Bronchus fibroblast of lung (primary cell): ENCODE measurements at places on chromosomes 3 and 15. TPM values are rescaled to one million over a fixed set of nuclear protein-coding genes. Genes with fewer than 3 reads are reported as not detected.

POLR2M gene
- 252 and 260 TPM in 2 replicates for total RNA-seq

ATP13A4 gene
- 0.15 TPM in 1 of 2 replicates, not detected in the other for total RNA-seq

EDC3 gene
- total RNA-seq, result 9.4 and 11.9 TPM in 2 replicates

IL5RA gene
- total RNA-seq, result not detected in 2 replicates

GOLGA6L9 gene
- 0.59 and 1.2 TPM in 2 replicates for total RNA-seq

LRRN1 gene
- total RNA-seq, result 0.17 and 0.30 TPM in 2 replicates

KBTBD12 gene
- total RNA-seq, result not detected in 2 replicates

AQP9 gene
- total RNA-seq, result not detected in 2 replicates

RAB8B gene
- total RNA-seq, result 25.0 and 32.1 TPM in 2 replicates

UNC13C gene
- not detected in 2 replicates for total RNA-seq

COL7A1 gene
- 22.1 and 29.3 TPM in 2 replicates for total RNA-seq

CHST2 gene
- total RNA-seq, result 21.7 and 23.2 TPM in 2 replicates

GOLGB1 gene
- 14.3 and 43.6 TPM in 2 replicates for total RNA-seq

NUDT16 gene
- total RNA-seq, result 12.6 and 13.1 TPM in 2 replicates

HRG gene
- total RNA-seq, result not detected in 2 replicates

APH1B gene
- 9.5 and 10.6 TPM in 2 replicates for total RNA-seq

GOLGA6B gene
- not detected in 2 replicates for total RNA-seq

CACNA2D2 gene
- total RNA-seq, result 0.15 and 0.17 TPM in 2 replicates

PLIN1 gene
- total RNA-seq, result 0.15 TPM in 1 of 2 replicates, not detected in the other

TMEM44 gene
- total RNA-seq, result 11.1 and 11.9 TPM in 2 replicates

HMG20A gene
- 17.7 and 20.1 TPM in 2 replicates for total RNA-seq

HTR3E gene
- not detected in 2 replicates for total RNA-seq

ANKDD1A gene
- total RNA-seq, result 2.5 and 2.7 TPM in 2 replicates

IQCF5 gene
- total RNA-seq, result not detected in 2 replicates

POLQ gene
- total RNA-seq, result 4.3 and 4.7 TPM in 2 replicates

CCR1 gene
- not detected in 2 replicates for total RNA-seq

EIF4G1 gene
- 375 and 377 TPM in 2 replicates for total RNA-seq

ALS2CL gene
- total RNA-seq, result 0.15 and 0.17 TPM in 2 replicates

SNAPC5 gene
- total RNA-seq, result 29.3 and 37.0 TPM in 2 replicates

MKRN2OS gene
- not detected in 2 replicates for total RNA-seq

SLC28A2 gene
- total RNA-seq, result not detected in 2 replicates

DOCK3 gene
- total RNA-seq, result under 0.01 TPM in 2 replicates

OXTR gene
- 7.3 and 7.6 TPM in 2 replicates for total RNA-seq

DAZL gene
- total RNA-seq, result not detected in 2 replicates

GRM2 gene
- under 0.01 TPM in 1 of 2 replicates, not detected in the other for total RNA-seq

H1-8 gene
- not detected in 2 replicates for total RNA-seq

ZIC1 gene
- under 0.01 TPM in 1 of 2 replicates, not detected in the other for total RNA-seq

ADGRG7 gene
- not detected in 2 replicates for total RNA-seq

TNIK gene
- 3.0 and 4.0 TPM in 2 replicates for total RNA-seq

TRAT1 gene
- not detected in 2 replicates for total RNA-seq

CDC25A gene
- 10.4 and 16.5 TPM in 2 replicates for total RNA-seq

CLDN16 gene
- not detected in 2 replicates for total RNA-seq

AQR gene
- total RNA-seq, result 16.5 and 22.4 TPM in 2 replicates

HOMER2 gene
- 0.50 and 1.5 TPM in 2 replicates for total RNA-seq

C3orf38 gene
- 12.9 TPM in 2 replicates for total RNA-seq

CYP19A1 gene
- 0.30 TPM in 1 of 2 replicates, not detected in the other for total RNA-seq

TMPRSS7 gene
- total RNA-seq, result not detected in 2 replicates

HTR3C gene
- total RNA-seq, result not detected in 2 replicates

ROPN1 gene
- total RNA-seq, result not detected in 2 replicates

THSD4 gene
- 14.7 and 23.7 TPM in 2 replicates for total RNA-seq

GOLGA8J gene
- total RNA-seq, result not detected in 2 replicates
